SK-N-SH (cell line): ENCODE measurements at places on chromosomes 7 and 10. TPM values are rescaled to one million over a fixed set of nuclear protein-coding genes. Genes with fewer than 3 reads are reported as not detected.

TYSND1 gene
- 7.2 and 7.4 TPM in 2 replicates for polyA plus RNA-seq

MYO3A gene
- polyA plus RNA-seq = not detected in 2 replicates

SFTPA1 gene
- not detected in 2 replicates for polyA plus RNA-seq

DNA sequence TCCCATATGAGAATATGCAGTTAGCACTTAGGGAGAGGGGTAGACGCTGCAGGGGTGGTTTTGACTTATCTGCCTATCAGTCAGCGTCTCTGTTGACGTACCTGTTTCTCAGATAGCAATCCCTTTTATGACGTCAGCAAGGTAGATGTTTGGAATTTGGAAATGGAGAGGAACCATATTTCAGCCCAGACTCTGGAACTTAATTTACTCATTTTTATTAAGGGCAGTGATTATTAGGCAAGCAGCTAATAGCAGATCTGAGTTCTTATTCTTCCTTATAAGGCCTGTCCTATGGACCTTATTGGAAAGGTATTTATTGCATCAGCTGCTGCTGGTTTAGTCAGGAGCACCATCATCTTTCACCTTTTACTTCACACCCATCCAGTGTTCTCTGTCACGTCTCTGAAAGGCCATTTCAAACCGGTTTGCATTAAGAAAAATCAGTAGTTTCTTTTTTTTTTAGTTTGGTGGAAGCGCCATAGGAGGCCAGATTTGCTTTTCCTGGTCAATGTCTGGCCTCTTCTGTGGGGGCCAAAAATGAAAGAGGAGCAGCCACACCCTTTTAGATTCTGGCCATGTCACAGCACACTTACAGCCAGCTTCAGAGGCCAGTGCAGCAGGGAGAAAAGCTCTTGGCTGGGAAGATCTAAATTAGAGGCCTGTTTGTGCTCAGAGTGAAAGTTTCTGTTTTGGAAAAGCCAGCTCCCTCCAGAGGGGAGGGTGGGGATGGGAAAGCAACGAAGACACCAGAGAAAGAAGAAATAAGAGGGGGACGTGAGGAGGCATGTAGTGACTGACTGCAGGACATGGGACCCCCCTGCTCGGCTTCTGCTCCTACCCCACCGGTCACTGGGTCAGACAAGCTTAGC is 146.3 kb downstream of the TCF7L2 start:
- no peak for DNase-seq

GRCh38 chr10:119080521-119081259 is at the start of gene EIF3A:
Gene EIF3A (minus strand): TSS chr10:119080817. CDS start chr10:119080676, 141 bp downstream.
- DNase-seq = peak; percentile 97

- no peak for DNase-seq
Measured at GRCh38 chr7:45026984-45027773, 27.2 kb downstream of the CCM2 start.

GRCh38 chr10:128316121-128316726 is 190.0 kb upstream of the MKI67 start:
- DNase-seq = no peak

DNA sequence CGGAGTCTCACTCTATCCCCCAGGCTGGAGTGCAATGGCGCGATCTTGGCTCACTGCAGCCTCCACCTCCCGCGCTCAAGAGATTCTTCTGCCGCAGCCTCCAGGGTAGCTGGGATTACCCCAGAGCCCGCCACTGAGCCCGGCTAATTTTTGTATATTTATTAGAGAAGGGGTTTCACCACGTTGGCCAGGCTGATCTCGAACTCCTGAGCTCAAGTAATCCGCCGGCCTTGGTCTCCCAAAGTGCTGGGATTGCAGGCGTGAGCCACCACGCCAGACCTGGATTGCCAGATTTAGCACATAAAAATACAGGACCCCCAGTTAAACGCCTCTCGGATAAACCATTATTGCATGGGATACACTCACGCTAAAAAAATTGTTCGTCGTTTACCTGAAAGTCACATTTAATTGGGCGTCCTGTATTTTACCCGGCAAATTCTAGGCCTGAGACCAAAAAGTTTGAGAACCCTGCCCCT is 375 bp upstream of the GATAD1 start:
- DNase-seq = no peak
